SHP77 treated with DMSO at 0.1 percent for 48 hours (cell line): ENCODE measurements at places on chromosomes 4 and X.

DNA sequence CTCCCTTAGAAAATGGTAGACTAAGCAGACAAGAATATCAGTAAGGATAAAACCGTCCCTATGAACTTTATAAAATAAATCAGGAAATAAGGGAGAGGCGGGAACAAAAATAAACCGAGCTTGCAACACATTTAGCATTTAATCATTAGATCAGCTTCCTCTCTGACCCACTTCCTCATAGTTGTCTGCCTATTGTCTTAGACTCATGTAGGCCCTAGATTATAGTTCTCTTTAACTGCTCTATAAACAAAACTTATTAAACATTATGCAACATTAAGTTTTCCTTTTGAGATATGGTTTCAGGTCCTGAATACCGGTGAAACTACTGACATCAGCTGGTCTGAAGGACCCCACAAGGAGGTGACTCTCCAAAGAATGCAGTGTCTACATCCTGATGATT, 15.8 kb upstream of the SRD5A3 start:
- no peak for DNase-seq

DNA sequence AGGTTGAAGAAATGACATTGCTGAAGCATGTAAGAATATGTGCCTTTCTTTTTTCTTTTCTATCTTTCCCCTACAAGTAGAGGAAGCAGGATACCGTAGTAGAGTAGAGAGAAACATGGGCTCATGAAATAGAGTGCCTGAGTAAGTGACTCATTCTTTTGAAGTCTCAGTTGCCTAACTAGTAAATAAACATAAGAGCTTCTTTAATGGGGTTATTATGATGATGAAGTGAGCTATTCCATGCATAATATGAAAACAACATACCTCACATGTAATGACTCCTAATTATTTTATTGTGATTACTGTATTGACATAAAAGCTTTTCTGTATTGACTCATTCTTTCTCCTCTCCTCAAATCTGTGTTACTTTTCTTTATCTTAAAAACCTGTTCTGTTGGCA, 1538.2 kb downstream of the TECRL start:
- DNase-seq: no peak

GRCh38 chr4:6875431-6875831, 34.2 kb upstream of the TBC1D14 start:
- no peak for DNase-seq

DNA sequence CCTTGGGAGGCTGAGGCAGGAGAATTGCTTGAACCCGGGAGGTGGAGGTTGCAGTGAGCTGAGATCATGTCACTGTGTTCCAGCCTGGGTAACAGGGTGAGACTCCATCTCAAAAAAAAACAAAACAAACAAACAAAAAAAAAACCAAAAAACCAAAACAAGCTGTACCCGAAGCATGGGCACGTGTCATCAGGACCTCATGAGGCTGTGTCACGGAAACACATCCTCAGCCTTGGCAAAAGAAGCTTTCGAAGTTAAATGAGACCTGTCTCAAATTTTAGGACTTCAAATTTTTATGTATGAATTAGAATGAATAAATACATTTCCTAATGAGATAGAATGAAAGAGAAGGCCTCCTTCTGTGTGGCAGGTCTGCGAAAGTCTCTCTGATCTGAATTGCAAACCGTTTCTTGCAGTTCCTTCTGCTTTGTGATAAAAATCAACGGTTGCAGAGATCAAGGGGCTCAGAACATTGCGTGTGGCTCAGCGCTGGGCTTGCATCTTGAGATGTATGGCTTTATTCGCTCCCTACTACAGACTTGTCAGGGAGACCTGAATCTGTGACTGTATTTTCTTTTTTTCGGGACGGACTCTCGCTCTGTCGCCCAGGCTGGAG, 19.5 kb upstream of the CRLF2 start:
- no peak for DNase-seq

GRCh38 chr4:174228988-174229387, 54.5 kb downstream of the FBXO8 start:
- no peak for DNase-seq

DNA sequence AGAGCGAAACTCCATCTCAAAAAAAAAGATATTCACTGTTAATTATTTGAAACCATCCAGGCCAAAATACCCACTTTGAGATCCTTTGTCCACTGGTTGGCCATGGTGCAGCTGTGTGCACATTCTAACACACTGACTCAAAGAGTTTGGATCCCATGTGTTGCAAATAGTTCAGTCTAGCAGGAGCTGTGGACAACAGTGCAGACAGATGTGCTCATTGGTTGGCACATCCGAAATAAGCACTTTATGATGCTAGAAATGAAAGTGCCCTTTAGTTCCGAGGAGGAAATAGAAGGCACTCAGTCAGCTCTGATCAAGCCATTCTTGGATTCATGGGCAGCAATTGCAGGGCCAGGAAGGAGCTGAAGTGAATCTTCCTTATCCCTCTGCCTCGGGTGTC, 63.0 kb upstream of the TMEM150C start:
- no peak for DNase-seq

- DNase-seq: no peak
Observed at GRCh38 chrX:152876931-152877840, 20.7 kb upstream of the ZNF185 start.

DNA sequence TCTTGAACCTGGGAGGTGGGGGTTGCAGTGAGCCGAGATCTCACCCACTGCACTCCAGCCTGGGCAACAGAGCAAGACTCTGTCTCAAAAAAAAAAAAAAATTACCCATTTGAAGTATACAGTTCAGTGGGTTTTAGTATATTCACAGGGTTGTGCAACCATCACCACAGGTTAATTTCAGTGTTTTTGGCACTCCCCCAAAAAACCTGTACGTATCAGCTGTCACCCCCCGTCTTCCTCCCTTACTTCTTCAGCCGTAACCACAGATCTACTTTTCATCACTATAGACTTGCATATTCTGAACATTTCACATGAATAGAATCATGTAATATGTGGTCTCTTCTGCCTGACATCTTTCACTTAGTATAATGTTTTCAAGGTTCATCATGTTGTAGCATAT, 11.7 kb upstream of the PTTG2 start:
- no peak for DNase-seq

- no peak for DNase-seq
Observed at GRCh38 chrX:40009890-40010289, 87.9 kb downstream of the BCOR start.

DNA sequence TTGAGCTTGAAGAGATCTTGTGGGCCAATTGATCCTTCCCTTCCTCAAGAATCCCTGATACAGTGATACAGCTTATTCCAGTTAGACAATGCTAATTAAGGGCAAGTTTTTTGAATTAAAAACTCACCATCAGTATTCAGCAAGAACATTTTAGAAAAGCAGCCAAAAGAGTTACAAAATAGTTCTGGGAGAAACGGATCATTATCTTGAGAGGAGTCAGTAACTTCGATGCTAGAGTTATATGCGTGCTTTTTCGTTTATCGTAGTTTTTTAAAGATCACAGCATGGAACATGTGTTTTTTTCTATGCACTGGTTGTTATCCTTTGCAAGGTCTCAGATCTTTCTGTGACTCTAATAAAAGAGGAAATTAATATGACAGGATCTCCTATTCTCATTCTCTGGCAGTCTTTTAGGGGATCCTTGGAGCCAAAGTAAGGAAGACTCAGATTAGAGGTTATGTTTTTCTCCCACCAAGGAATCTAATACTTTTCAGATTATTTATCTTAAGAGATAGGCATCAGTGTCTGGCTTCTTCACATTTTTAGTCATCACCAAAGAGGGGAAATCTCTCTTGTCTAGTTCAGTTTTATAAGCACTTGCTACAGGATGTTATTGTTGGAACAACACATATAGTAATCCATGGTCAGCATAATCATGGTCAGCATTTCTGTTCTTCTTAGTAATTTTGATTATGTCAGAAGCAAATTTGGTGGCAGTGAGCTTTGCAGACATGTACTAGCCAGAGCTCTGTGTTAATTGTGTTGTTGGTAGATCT, 109.7 kb downstream of the PDLIM5 start:
- DNase-seq: no peak

- no peak for DNase-seq
Observed at GRCh38 chr4:169254546-169254983, 16.2 kb downstream of the SH3RF1 start.

DNA sequence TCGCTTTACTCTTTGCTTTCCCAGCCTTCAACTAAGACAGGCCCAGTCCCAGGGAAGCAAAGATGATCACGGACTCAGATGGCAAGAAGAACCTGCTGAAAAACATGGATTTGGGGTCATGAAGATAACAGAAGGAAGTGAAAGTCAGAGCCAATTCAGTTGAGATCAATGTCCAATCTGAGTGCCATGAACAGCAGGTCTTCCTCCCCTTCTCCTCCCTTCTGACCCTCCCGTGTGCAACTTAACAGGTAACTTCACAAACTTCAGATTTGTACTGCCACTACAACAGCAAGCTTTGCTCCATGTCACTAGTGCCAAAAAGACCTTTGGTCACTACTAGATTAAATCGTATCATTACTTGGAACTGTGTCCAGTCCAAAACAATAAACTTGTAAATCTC, 15.5 kb upstream of the SGMS2 start:
- no peak for DNase-seq
